ENCODE measurements at places on chromosomes 2 and 18.

- no peak for DNase-seq
Measured at GRCh38 chr2:74051504-74051903, 66.8 kb downstream of the TET3 start.

- DNase-seq = no peak
Measured at GRCh38 chr2:45728458-45728942, 77.0 kb downstream of the PRKCE start.

- DNase-seq = no peak
Measured at GRCh38 chr2:212109217-212109616, 429.4 kb downstream of the ERBB4 start.

- no peak for DNase-seq
Measured at GRCh38 chr18:32550963-32551362, 80.3 kb upstream of the GAREM1 start.
